ENCODE measurements at places on chromosomes 5 and 9.

GRCh38 chr9:37511016-37512010 lies 25.6 kb downstream of the POLR1E start:
- peak; percentile 24 for DNase-seq

- DNase-seq: no peak
These were observed 75.4 kb upstream of the SELENOP start for GRCh38 chr5:42887097-42887496.

- DNase-seq: no peak
These were observed 70.2 kb upstream of the SLC27A6 start for GRCh38 chr5:128895122-128895521.

DNA sequence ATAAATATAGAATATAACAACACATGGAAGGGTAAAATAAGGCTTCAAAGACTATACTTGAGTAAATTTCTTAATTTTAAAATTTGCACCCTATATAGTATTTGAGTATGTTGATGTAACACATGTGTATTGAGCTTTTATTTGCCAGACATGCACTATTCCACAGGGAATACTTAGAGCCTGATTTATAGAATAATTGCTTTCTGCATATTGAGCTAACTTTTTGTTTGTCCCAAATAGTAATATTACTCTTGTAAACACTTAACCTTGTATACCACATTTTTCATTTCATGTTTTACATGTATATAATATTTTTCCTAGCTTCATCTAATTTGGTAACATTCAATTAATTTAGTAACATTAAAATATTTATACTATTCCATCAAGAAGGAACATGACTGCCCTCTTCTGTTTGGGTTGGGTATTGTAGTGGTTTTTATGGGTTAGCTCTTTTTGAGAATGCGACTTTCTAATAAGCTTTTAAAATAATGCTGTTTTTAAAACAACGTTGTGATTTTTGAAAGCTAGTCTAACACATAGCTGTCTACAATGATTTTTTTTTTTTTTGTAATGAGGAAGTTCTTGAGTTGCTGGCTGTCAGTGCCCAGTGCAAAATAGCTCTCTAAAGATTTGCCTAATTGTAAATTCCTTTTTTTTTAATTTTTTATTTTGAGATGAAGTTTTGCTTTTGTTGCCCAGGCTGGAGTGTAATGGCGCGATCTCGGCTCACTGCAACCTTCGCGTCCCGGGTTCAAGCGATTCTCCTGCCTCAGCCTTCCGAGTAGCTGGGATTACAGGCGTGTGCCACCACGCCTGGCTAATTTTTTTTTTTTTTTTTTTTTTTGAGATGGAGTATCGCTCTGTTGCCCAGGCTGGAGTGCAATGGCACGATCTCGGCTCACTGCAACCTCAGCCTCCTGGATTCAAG lies 4.8 kb downstream of the SUB1 start:
- DNase-seq: peak; percentile 65

DNA sequence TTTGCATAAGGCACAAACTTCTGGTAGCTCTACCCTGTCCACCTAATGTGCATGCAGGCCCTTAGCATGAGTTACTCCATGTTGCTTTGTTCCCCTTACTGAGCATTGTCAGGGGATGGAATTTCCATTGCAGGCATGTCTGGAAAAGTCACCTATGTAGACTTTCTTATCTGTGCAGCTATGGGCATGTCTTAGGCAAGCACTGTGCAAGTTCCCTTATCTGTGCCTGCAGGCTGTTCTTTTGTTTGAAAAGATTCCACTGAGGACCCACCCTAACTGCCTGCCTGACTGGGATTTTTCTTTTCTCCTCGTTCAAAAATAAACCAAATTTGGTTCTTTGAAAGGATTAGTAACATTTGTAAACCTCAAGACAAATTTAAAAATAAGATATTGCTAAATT lies 587.0 kb downstream of the CDH18 start:
- no peak for DNase-seq

- no peak for DNase-seq
These were observed 3.1 kb downstream of the POLR3G start for GRCh38 chr5:90477621-90478215.

GRCh38 chr5:68685863-68686262 lies 408.0 kb upstream of the SLC30A5 start:
- DNase-seq: no peak

DNA sequence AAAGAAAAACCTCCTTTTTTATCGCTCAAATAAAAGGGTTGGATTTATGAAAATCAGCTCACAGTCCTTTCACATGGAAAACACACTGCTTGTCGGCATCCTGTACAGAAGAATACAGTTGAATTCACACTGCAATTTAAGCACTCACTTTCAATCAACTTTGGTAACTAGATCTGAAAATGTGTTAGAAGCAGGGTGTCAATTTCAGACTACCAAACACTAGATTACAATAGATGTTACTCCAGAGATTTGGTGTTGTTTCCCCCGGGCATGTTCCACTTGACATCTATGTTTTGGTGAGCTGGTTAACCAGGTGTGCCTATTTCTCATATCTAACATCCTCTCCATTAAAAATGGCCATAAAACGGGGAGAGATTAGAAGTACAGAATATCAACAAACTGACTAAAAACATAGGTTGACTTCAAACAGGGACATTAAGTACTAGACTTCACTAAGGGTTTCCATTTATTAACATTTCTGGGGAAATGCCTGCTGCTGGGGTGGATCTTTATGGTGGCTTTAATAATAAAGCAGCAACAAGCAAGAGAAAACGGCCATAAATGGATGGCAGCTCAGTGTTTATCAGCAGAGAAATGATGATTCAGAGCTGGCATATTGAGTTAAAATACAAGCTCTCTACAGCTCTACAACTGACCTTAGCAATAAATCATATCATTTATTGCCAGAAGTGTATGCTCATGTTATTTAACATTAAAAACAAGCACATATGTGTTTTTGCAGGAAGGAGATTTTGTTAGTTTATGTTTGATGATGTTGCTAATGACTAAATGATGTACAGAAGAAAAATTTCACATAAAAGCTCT lies 158.8 kb downstream of the SLF1 start:
- DNase-seq: no peak

DNA sequence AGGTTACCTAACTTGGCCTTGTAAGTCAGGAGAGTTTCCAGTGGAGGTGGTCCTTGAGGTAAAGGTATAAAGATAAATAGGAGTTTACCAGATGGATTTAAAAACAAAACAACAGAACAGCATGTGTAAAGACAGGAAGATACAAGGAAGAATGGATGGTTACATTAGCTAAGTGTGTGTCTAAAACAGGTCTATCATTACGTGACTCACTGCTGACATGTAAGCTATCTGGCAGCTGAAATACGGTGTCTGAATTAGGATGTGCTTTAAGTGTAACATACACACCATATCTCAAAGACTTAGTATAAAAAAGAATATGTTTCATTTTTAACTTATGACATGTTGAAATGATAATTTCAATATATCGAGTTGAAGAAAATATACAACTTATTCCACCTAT lies 405.1 kb upstream of the ADAMTSL1 start:
- no peak for DNase-seq

- no peak for DNase-seq
These were observed 731.5 kb downstream of the TLE1 start for GRCh38 chr9:80957801-80958200.

DNA sequence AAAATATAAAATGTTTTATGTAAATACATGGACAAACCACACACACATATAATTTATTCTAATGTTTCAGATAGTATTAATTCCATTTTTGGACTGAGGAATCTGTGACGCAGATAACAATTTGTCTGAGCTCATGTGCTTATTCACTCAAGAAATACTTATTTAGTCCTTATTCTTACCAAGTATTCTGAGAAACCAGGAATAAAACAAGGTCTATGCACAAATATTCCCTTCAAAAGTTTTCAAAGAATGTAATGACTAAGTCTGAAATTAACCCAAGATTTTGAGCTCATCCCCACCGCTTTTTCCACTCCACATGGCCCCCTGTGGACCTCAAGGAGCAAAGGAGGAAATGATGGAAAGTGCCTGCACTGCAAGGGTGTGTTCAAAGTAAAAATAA lies 1022.3 kb downstream of the EFNA5 start:
- no peak for DNase-seq

GRCh38 chr5:67133776-67134175 lies 62.8 kb downstream of the CD180 start:
- no peak for DNase-seq

DNA sequence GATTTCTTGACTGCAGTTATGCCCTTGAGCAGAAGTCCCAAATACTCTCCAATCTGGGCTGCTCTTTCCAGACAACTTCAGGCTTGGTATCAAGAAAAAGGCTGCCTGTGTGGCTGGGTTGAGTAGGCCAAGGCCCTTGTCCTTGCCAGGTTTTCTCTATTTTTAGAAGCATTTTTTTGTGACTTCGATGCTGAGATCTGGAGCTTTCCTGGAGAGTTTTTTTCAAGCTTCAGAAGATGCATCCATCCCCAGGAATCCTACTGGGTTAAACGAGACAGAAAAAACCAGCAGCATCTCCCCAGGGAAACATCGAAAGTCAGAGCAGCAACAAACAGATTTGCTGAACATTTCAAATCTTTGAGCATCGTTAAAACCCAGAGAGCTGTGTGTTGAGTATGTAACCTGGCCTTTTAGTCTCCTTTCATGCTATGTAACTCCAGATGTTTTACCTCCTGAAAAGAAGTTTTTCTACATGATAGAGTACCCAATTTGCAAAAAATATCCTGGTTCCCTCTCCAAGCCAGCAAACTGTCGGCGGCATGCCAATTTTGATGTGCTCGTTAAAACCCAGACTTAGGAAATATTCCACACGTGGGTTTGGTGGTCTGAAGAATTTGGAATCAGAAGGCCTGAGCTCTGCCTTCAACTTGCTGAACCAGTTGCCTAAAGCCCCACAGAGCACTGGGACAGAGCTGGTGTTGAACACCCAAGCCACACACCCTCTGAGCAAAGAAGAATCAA lies 98.1 kb upstream of the ALDH1B1 start:
- no peak for DNase-seq

GRCh38 chr5:115501464-115502210 lies 42.9 kb downstream of the FEM1C start:
- DNase-seq: no peak

GRCh38 chr9:126975327-126976220 lies 61.0 kb downstream of the RALGPS1 start:
- no peak for DNase-seq

DNA sequence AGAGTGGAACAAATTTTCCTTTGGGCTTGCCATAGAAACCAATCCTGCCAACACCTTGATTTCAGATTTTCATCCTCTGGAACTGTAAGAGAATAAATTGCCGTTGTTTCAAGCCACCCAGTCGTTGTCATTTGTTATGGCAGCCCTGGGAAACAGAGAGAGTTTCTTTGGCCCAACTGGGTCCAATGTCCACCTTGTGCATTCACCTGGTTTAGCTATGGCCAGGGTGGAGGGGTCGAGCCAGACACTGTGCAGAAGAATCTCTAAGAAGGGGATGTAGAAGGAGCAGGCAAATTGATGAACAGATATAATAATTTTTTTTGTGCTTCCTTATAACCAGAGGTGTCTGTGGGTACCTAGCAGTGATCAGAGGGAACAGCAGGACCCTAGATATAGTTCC lies 9.8 kb downstream of the KIF4B start:
- no peak for DNase-seq

GRCh38 chr5:10591159-10591558 lies 27.3 kb downstream of the ANKRD33B start:
- no peak for DNase-seq

- no peak for DNase-seq
These were observed 14.4 kb downstream of the CARD19 start for GRCh38 chr9:93110311-93110855.

DNA sequence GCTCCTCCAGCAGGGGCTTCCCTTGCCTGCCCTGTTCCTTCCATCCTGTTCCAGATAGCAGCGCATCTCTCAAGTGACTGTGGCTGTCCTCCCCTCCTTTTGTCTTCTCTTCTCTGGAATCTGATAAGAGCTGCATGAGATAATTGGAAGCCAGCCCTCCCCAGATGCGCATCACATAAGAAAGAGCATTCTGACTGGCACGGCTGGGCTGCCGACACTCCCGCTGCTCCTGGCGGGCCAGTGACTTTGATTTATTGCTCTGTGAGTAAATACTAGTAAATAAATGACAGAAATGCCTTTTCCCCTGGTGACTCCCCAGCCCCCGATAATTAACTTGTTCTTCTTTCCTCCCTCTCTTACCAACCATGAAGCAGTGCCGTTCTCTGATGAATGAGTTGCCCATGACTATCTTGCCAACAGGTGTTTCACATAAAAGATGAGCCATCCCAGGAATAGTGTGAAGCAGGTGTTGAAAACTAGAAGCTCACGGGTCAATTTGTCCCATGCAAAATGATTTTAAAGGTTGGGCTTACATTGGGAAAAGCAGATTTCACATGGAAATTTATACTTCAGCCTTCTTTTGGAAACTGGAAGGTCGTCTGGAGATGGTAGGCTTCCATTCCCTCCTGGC lies 212.3 kb downstream of the ERCC6L2 start:
- no peak for DNase-seq

DNA sequence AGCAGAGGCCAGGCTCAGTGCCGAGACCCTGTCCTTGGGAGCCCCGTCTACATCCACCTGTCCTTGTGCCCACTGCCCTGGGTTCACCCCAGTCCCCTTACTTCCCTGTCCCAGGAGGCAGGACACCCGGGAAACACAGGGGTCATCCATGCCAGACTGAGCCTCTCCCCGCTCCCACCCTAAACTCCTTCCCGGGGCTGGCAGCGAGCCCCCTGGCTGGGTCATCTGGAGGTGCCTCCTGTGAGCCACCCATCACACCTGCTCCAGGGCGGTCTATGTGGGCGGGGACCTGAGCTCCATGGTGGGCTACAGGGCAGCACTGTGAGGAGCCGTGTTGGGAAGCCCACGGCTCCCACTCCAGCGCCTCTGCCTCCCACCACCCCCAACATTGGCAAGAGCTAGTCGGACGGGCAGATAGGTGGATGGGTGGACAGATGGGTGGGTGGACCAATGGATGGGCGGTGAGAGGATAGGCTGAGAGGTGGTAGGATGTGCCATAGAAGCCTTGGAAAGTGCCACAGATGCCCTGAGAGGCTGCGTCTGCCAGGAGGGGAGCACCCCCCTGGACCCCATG lies 42.5 kb upstream of the RXRA start:
- no peak for DNase-seq

DNA sequence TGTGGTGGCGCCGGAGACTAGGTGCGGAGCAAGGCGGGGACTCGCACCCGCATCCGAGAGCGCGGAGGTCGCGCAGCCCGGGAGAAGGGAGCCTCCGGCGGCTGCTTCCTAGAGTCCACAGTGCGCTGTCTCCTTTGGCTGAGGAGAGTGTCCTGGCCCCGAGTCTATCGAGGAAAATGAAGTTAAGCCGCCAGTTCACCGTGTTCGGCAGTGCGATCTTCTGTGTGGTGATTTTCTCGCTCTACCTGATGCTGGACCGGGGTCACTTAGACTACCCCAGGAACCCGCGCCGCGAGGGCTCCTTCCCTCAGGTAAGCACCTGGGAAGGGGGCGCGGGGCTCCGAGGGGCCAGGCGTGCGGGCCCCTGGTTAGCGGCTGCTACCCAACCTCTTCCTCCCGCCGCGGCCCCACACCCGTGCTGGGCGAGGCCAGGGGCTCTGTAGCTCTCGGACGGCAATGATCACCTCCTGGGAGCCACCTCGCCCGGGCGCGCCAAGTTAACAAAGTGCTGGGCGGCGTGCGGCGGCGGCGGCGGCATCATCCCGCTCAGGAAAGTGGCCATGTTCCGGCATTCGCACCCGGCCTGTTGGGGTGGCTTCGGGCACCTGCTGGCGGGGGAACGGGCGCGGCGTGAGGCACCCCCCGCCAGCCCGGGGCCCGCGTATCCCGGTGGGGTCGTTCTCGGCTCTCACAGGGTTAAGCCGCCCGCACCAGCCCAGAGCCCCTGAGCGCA lies 681 bp downstream of the MAN2A1 start:
- DNase-seq: peak; percentile 47
